Bronchial smooth muscle cell (primary cell): ENCODE measurements at places on chromosomes 13 and 19. TPM values are rescaled to one million over a fixed set of nuclear protein-coding genes. Genes with fewer than 3 reads are reported as not detected.

Gene ZNF793
- total RNA-seq, result 1.3 and 2.7 TPM in 2 replicates

Gene RAX2
- total RNA-seq, result not detected in 2 replicates

Gene APC2
- 0.63 and 1.1 TPM in 2 replicates for total RNA-seq

Gene NCAN
- total RNA-seq, result under 0.01 TPM in 1 of 2 replicates, not detected in the other

Gene RFPL4AL1
- total RNA-seq, result not detected in 2 replicates

Gene TRAPPC5
- total RNA-seq, result 118 and 218 TPM in 2 replicates

Gene ARGLU1
- total RNA-seq, result 35.8 TPM in 2 replicates

Gene MRPL57
- 17.0 and 17.7 TPM in 2 replicates for total RNA-seq

Gene SIGLEC10
- total RNA-seq, result not detected in 2 replicates

Gene PGLYRP2
- not detected in 2 replicates for total RNA-seq

Gene PRDX2
- 130 and 210 TPM in 2 replicates for total RNA-seq

Gene CCDC122
- 2.1 and 3.2 TPM in 2 replicates for total RNA-seq

Gene SLC25A41
- 0.17 TPM in 1 of 2 replicates, not detected in the other for total RNA-seq

Gene KIR3DL2
- not detected in 2 replicates for total RNA-seq
